ENCODE measurements at places on chromosomes 11 and 22.

DNA sequence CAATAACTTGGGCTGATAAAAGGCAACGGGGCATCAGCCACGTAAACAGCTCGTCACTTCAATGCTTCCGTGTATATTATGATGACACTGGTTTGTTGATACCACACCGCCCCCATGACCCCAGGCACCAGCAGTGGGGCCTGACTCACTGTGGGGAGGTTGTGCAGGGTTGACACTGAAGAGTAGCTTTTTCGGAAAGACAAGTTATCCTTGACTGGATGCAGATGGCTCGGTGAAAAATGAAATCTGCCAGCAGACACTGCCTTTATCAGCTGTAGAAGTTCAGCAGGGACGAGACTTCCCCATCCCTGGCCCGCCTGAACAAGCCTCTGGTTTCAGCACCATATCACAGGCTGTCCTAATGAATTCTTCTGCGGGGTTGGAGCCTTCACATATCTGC lies 55.6 kb downstream of the WT1 start:
- DNase-seq: no peak

- no peak for DNase-seq
Measured at GRCh38 chr11:26023057-26023456, 308.9 kb upstream of the ANO3 start.

DNA sequence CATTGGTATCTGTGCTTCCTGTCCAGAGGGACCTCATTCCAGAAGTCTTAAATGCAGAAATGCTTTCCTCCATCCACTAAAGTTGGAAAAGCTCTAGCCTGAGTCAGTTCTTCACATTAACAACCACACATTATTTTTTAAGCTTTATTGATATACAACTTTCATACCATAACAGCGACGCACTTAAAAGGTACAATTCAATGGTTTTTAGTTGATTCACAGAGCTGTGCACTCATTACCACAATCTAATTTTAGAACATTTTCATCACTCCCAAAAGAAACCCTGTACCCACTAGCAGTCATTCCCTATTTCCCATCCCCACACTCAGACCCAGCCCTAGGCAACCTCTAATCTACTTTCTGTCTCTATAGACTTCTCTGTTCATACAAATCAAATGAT lies 27.6 kb downstream of the GALNT18 start:
- DNase-seq: no peak

GRCh38 chr11:106971864-106972263 lies 46.4 kb downstream of the GUCY1A2 start:
- no peak for DNase-seq

- no peak for DNase-seq
Measured at GRCh38 chr22:20978419-20978818, 3.7 kb upstream of the LZTR1 start.

DNA sequence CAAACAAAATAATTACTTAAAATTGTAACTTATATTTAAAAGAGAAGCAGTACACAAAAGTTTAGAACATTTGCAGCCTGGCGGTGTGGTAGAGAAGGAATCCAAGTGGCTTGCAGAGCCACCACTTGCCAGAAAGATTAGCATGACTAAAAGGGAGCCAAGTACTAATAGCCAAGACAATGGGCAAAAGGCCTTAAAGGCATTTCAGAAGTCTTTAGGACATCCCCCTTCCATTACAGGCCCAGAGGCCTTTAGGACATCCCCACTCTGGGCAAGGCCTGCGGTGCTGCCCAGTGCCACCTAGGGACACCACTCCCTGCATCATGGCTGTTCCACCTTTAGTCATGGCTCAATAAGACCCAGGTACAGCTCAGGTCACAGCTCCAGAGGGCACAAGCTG lies 32.4 kb downstream of the TMEM225 start:
- no peak for DNase-seq

GRCh38 chr11:116287866-116288265 lies 484.9 kb downstream of the BUD13 start:
- DNase-seq: no peak

- no peak for DNase-seq
Measured at GRCh38 chr11:95345651-95346050, 114.6 kb upstream of the SESN3 start.

DNA sequence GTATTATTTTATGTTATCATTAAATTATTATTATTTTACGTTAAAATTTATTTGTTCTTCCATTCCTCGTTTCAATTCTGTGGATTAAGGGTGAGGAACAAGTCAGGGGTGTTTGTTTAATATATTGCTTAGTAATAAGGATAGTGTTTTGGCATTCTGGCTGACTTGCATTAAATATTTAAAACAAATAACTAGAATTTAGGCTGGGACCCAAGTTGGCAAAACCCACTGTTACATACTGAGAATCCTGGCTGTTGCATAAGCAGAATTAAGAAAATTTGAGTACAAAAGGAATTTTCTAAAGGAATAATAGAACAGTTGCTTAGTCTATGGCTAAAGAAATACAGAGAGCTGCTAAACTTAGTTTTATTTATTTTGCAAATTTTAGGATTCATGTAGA lies 196.4 kb downstream of the GUCY1A2 start:
- no peak for DNase-seq

DNA sequence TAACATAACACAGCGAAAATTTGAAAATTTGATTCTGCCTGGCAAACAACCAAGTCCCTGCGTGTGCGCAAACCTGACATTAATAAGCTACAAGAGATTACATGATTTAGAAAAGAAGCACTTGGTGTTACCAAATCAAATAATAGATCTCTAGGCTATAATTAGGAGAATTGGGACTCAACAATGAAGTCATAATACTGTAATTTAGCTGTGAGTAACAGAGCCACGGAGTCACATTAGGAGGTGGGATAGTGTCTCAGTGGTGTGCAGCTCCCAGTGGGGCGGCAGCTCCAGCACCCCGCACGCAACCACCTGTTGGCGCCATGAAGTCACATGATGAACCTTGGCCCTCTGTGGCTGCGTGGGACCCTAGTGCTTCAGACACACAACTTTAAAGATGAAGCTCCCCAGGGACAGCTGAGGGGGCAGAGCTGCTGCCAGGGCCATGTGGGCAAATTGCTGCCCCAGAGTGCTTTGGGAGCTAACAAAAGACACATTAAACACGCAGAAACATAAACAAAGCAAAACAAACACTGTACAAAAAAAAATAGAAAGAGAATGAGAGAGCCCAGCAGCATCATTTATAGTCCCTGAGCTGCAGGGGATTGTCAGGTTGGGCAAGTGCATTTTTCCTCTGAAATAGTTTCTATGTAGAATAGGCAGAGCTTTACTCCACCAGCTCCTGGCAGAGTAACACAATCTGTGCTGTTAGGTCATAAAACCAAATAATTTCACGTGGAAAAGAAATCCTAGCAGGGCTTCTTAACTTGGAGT lies 605.6 kb downstream of the SOX6 start:
- no peak for DNase-seq

DNA sequence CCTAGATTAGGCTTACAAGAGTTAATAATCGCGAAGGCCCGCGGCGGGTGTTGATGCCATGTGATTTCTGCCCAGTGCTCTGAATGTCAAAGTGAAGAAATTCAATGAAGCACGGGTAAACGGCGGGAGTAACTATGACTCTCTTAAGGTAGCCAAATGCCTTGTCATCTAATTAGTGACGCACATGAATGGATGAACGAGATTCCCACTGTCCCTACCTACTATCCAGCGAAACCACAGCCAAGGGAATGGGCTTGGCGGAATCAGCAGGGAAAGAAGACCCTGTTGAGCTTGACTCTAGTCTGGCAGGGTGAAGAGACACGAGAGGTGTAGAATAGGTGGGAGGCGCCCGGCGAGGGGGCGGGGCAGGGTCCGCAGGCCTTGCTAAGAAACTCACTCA lies 65.5 kb downstream of the AAMDC start:
- no peak for DNase-seq

- DNase-seq: no peak
Measured at GRCh38 chr11:65699306-65699705, 12.7 kb upstream of the KAT5 start.

DNA sequence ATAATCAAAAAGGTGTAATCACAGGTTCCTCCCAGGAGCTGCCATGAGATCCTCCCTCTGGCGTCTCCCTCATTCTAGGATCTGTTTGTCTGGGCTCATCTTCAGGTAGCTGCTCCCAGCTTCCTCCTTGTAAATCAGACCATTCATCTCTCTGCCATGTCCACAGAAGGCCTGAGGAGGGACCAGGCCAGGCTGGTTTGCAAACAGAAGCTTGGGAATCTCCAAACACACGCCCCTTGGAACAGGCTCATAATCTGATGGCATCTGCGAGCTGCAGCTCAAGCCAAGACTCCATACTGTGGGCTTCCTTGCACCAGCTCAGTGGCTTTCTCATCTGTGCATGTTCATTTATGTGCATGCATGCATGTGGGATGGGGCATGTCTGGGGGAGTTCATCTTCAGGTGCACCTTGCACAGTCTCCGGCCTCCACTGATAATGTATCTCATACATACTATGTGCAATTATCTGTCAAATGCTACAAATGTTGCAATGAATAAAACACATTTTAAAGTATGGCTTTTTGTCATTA lies 134.9 kb downstream of the NXPE2 start:
- no peak for DNase-seq

DNA sequence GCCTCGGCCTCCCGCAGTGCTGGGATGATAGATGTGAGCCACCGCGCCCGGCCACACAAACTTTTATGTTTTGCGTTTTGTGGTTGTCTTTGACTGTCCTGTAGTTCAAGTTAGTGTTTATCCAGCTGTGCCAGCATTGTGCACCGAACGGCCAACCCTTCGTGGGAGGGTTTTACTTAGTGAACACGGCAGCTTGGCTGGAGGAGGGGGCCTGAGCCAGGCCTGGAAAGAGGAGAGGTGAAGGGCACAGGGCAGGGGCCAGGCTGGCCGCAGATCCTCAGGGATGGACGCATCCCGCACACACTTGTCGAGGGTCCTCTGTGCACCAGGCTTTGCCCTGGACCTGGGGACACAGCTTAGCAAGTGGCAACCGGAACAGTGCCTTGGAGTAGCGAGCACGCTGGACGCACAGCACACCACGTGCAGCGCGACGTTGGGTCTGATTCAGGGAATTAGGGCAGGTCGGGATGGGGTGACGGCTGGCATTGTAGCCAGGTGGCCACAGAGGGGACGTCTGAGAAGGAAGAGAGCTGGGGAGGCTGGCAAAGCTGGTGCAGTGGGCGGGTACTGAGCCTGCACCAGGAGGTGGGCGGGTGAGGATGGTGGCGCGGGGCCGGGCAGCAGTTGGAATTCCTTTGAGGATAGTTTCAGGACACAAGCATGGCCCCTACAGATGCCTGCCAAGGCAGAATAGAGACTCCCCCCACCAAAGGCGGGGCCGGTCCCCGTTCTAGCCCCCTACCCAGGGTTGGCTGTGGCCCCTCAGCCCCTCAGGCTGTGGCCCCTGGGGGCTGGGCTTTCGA lies 13.4 kb downstream of the EPS8L2 start:
- no peak for DNase-seq

- DNase-seq: no peak
Measured at GRCh38 chr11:334264-334994, 13.8 kb upstream of the IFITM3 start.

DNA sequence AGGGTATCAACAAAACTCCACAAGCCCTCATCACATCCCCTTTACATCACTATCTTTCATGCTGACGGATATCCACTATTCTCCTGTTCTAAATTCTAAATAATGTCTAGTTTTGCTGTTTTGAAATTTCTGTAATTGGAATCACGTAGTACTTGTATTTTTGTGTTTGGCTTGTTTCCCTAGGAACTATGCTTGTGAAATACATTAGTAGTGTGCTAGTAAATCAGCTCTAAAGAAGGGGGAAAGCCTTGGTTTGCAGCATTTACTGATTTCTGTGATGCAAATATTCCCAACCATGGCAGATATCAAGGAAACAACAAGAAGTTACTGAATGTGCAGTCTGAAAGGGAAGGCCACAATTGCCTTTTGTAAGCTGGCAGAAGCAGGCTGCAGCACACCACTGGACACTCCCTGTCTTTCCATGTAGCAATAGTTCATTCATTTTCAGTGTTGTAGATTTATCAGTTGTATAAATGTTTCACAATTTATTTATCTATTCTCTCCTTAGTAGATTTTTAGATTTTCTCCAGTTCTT lies 4.7 kb upstream of the FOLH1 start:
- no peak for DNase-seq

- no peak for DNase-seq
Measured at GRCh38 chr11:47928426-47928825, 51.9 kb upstream of the PTPRJ start.

DNA sequence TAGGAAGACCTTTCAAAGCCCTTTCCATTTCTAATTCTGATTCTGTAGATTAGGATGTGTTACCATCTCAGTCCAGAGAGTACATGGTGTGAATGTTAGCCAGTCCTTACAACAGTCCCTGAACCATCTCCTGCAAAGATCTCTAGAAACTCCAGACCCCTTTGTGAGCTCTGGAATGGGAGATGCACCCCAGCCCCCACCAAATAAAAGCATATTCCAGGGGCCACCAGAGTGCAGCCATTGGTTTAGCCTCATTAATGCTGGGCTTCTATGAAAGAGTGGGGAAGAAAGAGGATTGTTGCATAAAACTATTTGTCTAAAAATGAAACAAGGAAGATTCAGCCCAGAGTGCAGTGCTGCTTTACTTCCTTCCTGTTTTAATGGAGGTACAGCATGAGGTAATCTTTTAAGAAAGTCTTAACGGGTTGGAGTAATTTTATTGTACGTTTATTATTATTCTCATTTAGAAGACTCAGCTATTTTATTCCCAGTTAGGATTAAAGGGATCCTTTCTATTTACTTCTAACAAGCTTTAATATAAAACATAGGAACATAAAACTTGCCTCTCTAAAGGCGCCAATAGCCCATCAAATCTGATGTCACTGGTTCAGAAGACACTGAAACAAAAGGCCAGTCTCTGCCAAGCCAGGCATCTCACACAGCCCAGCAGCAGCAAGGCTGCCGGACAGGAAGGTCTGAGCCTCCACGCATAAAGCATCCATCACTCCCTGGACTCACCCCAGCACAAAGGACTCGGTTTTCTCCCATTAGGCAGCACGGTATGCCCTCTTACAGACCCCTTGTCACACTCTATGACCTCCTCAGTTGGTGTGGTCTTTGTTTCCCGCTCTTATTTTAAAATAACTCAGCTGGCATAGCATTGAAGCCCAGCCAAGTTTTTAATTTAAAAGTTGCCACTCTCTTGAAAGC lies 203.9 kb upstream of the BLID start:
- DNase-seq: no peak

DNA sequence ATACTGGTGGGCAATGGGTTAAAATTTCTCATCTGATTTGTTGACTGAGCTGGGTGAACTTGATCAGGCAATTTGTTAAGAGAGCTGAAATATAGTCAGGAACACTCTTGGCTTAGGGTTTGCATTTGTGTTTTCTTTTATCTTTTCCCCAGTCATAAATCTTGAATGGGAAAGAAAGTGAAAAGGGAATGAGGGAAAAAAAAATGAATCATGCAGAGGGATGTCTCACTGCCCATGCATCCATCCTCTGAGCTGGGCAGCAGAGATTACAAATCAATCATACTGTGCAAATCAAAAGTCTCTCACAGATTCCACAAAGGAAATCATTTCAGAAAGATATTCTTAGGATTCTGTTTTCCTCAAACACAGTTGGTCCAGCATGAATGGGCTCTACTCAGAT lies 174.2 kb upstream of the MPPED2 start:
- DNase-seq: no peak

GRCh38 chr11:110858547-110858921 lies 146.3 kb upstream of the ARHGAP20 start:
- DNase-seq: no peak

- no peak for DNase-seq
Measured at GRCh38 chr22:47172771-47173534, 410.5 kb downstream of the TBC1D22A start.
